Smooth muscle cell of the brain vasculature (primary cell): ENCODE measurements at places on chromosomes 12 and 14.

- DNase-seq, result no peak
Observed at GRCh38 chr12:52573306-52573705, 337 bp downstream of the KRT74 start.

DNA sequence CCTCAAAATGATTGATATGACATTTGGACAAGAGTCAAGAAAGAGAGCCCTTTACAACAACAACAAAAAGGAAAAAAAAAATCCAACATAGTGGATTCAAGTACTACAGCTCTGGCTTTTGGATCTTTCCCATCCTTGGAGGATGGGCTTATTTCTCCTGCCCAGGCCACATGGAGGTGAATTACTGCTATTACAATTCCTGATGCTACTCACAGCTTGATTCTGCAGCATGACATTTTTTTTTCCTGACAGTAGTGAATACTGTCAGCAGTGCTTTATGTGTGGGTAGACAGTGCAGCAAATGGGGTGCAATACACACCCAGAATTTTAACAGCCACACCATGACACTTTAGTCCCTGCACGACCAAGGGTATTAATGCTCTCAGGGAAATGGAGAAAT is 42.5 kb upstream of the HSP90B1 start:
- no peak for DNase-seq

DNA sequence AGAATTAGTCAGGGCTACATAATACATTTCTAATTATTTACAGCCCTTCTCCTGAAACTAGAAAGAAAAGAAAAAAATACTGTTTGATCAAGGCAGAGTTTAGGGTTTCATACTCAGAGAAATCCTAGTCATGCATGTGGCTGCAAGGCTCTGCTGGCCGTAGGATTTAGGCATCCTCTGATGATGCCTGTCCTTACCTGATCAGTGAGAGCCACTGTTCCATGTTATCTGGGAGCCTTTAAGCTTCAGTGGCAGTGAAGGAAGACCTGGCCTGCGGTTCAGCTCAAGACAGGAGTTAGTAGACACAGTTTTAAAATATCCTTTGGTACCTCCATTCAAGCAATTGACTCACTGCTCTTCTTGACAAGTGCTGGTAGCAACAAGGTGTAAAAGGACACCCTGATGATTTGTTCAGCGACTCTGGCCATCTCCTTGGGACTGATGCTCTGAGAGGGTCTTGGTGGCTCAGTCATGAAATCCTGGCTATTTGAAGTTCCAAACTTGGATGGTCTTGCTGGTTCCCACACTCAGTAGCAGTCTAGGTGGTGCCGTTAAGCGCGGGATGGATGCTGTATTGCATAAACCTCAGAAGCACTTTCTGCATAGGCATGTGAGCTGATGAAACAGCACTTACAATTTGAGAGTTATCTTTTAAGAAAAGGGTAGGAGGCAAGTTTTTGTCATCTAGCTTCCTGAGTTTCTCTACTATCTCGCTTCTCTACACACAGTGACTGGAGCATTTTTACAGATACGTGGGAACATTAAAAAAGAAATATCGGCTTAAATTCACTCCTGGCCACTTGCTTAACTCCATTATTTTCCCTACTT is 162.0 kb downstream of the SAMD4A start:
- no peak for DNase-seq

- DNase-seq, result no peak
Observed at GRCh38 chr14:81625343-81625742, 91.7 kb upstream of the SEL1L start.

DNA sequence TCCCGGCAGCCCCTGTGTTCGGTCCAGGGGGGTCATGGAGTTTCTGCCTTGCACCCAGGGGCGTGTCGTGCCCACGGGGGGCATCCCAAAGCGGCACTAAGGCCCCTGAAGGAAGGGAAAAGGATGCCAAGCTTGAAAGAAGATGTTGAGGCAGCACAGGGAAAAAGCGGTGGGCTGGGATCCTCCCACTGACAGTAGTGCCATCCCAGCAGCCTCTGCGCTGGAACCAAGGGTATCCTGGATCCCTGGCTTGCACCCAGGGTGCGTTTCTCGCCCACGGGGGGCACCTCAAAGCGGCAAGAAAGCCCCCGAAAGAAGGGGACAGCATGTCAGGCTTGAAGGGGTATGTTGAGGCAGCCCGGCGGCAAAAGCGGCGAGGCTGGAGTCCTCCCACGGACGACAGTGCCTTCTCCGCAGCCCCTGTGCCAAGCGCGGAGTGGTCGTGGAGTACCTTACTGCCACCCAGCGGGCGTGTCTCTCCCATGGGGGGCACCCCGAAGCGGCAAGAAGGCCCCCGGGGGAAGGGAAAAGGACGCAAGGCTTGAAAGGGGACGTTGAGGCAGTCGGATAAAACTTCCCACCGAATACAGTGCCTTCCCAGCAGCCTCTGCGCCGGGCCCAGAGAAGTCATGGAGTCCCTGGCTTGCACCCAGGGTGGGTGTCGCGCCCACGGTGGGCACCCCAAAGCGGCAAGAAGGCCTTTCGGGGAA is 164.4 kb upstream of the ALG10B start:
- DNase-seq, result no peak

- no peak for DNase-seq
Observed at GRCh38 chr14:67480011-67480410, 8.5 kb downstream of the TMEM229B start.

- no peak for DNase-seq
Observed at GRCh38 chr12:67519484-67520433, 128.8 kb upstream of the DYRK2 start.

- DNase-seq, result no peak
Observed at GRCh38 chr12:50241178-50241577, 42.1 kb downstream of the LIMA1 start.

DNA sequence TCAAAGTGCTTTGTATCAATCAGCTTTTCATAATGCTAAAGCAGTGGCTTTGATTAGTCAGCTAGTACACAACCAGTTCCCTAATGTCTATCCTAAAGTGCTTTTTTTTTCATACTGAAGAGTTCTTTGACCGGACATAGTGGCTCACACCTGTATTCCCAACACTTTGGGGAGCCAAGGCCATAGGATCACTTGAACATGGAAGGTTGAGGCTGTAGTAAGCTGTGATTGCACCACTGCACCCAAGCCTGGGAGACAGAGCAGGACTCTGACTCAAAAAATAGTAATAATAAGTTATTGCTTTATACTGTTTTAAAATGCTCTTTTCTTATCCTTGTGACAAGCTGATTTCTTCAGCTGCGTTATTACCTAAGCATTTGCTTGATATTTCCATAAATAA is 154.6 kb upstream of the AEBP2 start:
- DNase-seq, result no peak

GRCh38 chr12:58575256-58575655 is 345.0 kb downstream of the LRIG3 start:
- DNase-seq, result no peak

GRCh38 chr12:96084624-96085023 is 49.2 kb upstream of the LTA4H start:
- DNase-seq, result no peak

DNA sequence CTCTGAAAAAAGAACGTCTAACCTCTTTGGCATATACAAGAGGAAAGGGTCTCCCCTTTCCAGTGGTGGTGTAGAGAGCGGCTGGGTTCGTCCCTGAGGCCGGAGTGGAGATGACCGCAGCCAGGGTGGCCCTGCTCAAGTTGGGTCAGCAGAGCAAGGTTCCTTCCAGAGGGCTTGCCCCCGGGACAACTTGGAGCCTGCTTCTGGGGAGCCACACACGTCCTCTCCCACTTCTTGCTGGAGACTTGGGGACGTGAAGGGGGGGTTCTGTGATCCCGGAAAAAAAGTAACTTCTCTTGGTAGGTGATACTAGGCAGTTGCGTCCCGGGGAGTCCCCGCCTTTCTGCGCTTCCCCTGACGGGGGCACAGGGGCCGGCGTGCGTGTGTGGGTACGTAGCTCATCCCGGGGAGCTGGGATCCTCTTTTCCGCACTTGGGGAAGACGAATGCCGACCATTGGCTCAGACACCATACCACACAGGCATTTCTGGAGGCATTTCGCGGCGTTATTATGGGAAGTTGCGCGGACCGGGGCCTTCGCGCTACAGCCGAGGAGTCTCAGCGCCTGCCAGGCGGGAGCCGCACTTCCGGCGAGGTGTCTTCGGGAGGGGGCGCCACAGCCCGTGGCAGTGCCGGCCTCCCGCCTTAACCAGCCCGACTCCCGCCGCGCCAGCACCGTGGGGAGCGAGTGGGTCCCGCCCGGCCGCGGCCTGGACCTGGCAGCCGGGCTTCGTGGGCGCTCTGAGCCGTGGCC is 14.8 kb upstream of the PAX9 start:
- DNase-seq, result no peak

GRCh38 chr12:12683725-12684124 is 12.3 kb downstream of the GPR19 start:
- no peak for DNase-seq

GRCh38 chr12:92492995-92493394 is 209.8 kb upstream of the PLEKHG7 start:
- DNase-seq, result no peak

- DNase-seq, result no peak
Observed at GRCh38 chr12:70549340-70550179, 87.7 kb downstream of the PTPRB start.

GRCh38 chr12:69457433-69457832 is 12.8 kb upstream of the FRS2 start:
- no peak for DNase-seq

DNA sequence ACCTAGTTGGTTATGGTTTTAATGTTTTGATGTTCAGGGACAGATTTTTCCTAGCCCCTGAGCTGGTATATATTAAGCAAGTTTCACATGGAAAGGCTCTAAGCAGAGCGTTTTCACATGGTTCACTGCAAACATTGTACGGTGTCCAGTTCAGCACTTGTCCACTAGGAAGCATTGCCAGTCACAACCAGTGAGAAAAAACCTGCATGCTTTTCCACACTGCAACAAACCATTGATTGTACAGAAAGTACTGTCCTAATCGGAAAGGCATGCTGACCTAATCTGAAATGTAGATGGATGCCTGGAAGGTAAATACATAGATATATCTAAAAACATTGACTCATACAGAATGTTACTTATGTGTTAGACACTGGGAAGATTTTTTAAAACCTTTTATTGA is 25.0 kb upstream of the NPAS3 start:
- DNase-seq, result no peak

DNA sequence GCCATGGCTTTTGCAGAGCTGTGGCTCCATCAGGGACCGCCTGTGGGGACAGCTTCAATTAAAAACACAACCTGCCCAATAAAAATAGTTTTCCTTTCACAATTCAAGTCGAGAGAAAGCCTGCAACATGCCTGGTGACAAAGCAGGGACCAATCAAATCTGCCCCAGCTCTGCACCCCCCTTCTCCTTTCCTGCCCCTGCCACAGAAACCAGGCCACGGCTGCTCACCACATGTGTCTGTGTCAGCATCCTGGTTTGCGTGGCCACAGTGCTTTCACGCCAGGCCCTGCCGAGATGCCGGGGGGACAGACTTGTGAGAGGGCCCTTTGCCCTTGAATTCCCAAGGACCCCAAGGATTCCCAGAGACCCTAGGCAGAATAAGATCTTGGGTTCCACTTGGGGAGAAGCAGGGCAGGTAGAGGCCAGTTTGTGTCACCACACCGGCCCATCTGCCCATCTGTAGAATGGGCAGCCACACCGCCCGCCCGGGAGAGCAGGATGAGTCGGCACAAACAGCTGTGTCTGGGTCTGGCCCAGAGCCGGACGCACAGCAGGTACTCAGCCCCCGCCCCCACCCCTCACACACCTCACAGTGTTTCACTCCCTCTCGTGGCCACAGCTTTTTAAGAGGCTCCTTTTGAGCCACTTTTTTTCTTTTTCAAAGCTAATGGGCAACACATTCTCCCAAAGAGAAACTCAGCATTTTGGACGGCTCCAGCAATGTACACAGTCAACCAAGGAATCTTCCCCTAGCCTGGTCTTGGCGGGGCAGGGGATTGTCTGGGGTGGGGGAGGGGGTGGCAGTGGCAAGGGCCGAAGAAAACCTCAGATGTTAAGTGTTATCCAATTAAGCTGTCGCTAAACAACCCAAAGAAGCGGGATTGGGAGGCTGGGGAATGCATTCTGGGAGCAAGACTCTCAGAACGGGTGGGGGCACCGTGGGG is 41.5 kb downstream of the BCL11B start:
- DNase-seq, result no peak

DNA sequence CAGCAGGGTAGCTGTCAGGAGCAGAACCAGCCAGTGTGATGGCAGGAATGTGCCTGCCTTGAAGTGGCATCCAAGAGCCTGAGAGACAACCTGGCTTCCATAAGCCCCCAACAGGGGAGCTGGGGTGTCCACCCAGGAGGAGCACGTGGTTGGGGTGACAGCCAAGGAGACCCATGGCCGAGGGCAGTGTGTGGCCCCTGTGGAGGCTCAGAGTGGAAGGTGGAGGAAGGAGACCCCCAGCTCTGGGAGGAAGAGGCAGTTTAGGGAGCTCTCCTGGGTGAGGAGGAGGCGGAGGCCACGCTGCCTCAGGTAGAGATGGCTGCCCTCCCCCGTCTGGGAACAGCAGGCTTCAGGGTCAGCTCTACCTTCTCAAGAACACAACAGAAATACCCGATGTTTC is 147.0 kb downstream of the CALM1 start:
- no peak for DNase-seq

- DNase-seq, result no peak
Observed at GRCh38 chr12:56020423-56021184, at the start of gene IKZF4. TSS of gene IKZF4 (plus strand) at chr12:56021043. CDS start at chr12:56021494, 451 bp downstream.

DNA sequence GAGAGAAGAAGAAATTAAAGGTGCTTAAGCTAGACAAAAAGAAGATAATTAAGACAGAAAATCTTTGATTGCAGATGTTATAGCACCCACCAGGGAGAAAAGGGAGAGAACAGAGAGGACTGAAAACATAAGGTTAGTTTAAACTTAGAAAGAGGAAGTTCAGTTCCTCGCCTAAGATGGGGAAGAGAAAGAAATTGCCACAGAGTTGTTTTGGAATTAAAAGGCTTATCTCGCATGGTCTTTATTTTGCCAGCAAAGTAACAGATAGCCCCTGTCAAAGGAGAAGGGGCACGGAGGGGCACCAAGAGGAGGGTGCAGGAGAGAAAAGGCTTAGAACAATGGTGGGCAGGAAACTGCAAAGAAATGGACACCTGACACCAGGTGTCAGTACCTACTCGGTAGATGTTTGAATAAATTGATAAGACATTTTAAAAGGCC is 17.8 kb upstream of the OXA1L start:
- DNase-seq, result no peak

DNA sequence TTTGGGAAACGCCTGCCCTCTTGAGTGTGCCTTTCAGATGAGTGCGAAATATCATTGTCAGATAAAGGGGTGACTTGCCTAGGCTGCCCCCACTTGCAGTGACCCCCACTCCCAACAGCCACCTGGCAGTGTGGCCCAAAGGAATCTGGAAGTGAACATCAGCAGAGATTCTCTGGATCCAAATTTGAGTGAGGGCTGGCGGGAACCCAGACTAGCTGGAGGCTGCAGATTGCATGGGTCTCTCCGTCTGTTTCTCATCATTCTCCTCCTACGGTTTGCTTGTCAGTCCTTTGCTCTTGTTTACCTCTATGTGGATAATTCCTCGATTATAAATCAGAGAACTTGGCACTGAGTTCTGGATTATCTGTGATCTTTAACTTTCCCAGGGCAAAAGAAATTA is 280.8 kb downstream of the ZFP36L1 start:
- no peak for DNase-seq

GRCh38 chr12:123940627-123940966 is 32.0 kb downstream of the CCDC92 start:
- DNase-seq, result no peak
